ENCODE measurements at places on chromosomes 4 and X.

- no peak for DNase-seq
These were observed 53.6 kb downstream of the AWAT2 start for GRCh38 chrX:69996113-69996468.

DNA sequence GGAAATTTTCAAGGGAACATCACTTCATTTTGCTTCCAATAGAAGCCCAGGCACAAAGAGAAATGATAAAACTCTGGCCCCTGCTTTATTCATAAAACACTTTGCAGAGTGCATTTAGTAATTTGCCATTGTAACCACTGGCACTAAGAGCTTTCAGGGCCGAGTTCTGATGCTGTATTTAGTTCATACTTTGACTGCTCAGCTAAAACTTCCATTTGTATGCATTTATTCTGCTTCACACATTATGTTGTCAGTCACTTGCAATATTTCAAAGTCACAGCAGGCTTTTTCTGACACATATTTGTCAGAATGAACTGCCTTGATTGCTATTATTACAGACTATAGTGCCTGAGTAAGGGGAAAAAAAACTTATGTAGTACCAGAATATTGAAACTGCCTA, 174.3 kb upstream of the ATOH1 start:
- no peak for DNase-seq

DNA sequence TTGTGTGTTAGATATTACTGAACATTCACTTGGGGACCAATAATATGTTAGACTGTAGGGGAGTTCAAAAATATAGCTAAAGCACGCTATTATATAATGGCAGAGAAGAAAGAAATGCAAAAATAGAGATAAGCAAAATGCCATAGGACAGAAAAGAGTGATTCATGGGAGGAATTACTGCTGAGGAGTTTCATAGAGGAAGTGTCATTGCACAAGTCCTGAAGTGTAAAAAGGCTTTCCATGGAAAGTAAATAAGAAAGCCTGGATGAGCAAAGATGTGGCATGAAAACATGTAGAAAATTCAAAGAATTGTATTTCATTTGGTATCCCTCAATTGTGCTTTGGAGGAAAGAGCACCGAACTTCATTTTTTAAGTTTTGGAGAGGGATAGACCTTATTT, 14.5 kb downstream of the HMGB2 start:
- DNase-seq = peak; percentile 48

DNA sequence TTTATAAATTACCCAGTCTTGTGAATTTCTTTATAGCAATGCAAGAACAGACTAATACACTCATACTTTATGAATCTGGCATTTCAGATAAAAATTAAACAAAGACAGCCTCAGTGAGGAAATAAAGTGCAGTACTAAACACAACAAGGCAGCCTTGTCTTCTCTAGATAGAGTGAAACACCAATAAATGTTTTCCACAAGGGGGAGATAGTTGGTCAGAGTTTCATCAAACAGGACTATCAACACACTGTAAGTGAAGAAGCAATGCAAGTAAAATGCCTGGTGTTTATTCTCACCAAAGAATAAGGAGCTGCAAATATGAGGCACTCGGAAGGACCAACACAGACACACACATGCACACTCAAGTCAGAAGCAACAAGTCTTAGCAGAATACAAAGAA, 62.8 kb downstream of the FAM9B start:
- peak; percentile 58 for DNase-seq

DNA sequence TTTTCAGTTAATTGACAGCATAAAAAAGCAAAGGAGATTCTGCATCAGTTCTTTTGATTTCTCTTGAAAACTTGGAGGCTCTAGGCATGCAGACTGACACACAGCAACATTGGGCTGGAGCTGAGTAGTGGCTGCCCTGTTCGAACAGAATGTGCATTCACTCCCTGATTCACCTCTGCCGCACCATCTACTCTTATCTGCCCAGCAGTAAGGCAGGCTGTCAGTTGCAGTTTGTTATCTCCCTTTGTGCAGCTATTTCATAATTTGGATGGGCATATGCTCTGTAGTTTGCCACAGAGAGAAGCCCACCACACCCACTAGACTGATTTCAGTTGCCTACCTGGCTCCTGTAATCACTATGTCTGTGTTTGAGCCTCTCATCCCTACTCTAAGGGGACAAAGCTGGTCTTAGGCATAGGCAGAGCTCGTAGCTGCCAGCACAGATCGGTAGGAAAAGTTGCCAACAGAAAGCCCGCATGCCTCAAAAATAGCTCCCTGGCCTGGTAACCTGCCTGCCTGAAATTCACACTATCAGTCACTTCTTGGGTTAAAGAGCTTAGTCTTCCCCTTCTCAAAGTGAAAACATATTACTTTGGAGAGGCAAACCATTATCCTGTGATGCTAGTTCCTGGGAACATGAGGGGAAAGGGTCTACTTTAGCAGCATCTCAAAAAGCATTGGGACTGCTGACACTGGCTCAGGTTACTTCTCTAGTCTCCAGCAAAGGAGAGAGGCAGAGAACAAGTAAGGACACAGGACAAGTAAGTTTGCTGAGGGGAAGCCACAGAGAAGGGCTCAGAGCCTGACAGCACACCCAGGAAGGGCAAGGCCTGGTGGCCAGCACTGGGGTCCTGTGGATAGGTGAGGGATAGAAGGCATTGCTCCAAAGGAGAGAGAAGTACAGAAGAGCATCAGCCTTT, 75.9 kb upstream of the TMEM164 start:
- no peak for DNase-seq

DNA sequence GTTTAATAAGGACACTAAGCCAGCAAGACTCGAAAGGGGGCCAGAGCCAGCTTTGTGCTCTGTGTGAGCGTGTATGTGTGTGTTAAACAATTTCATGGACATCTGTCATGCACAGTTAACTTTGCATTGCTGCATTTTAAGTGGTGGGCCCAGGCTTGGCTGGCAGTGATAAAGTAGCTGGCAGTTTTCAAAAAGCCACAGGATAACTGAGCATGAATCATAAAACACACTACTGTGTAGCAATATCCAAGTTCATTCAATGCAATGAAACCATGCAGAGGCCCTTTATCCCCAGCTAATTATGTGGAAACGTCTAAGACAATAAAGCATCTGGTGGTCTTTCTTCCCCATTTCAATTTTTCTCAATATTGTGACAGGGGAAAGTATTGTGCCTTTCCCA, 132.9 kb downstream of the NKX6-1 start:
- no peak for DNase-seq

- DNase-seq = no peak
These were observed 44.6 kb upstream of the SHROOM4 start for GRCh38 chrX:50858548-50858947.

DNA sequence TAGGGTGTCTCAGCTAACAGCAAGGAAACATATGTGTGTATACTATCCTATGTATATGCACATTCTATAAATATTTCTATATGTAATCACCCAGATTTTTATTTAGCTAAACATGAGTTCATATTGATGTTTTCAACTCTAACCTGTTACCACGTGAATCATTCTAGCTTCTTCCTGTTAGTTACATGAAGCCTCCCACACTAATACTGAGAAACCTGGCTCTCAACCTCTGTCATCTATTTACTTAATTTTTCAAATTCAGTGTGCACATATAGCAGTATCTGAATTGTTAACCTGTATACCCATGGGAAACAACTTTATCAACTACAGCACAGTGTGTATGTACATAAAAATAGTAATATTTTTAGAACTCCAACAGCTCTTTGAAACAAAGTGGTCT, 57.3 kb downstream of the KLF8 start:
- no peak for DNase-seq

- DNase-seq = peak; percentile 73
These were observed 38.9 kb downstream of the TKTL1 start for GRCh38 chrX:154334496-154334895.

DNA sequence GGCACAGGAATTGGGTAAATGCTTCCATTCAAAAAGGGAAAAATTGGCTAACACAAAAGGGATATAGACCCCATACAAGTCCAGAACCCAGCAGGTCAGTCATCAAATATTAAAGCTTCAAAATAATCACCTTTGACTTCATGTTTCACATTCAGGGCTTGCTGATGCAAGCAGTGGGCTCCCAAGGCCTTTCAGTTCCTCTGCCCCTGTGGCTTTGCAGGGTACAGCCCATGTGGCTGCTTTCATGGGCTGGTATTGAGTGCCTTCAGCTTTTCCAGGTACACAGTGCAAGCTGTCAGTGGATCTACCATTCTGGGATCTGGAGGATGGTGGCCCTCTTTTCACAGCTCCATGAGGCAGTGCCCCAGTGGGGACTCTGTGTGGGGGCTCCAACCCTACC, 253.0 kb downstream of the TECRL start:
- DNase-seq = no peak

GRCh38 chr4:91330555-91331137, 973.1 kb upstream of the GRID2 start:
- DNase-seq = no peak

GRCh38 chr4:12692815-12693214, 791.3 kb downstream of the RAB28 start:
- no peak for DNase-seq

GRCh38 chr4:186204686-186205085, 13.3 kb downstream of the CYP4V2 start:
- DNase-seq = no peak

GRCh38 chr4:10639664-10640063, 44.9 kb downstream of the CLNK start:
- peak; percentile 49 for DNase-seq

Measured in suppressor macrophage treated with lipopolysaccharide for 1 hour (primary cell).